ENCODE measurements at places on chromosomes 3 and 15.

DNA sequence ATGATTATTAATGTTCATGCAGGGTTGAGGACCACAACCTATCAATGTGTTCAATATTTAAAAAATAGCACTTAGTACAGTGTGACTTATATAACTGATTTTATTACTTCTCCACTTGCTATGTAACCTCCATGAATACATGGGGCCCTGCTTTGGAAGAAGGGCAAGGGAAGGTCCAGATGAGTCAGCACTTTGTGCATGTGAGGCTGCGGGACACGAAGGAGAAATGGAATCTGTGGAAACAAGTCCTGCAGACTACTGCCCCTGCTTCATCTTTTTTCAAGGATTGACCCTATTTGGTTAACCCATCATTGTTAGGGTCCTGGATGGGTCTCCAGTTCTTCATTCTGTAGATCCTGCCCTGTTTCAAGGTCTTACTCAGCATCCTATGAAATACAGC, 1.6 kb downstream of the NXPE3 start:
- DNase-seq = no peak

GRCh38 chr3:129574206-129574605, 31.2 kb downstream of the H1-8 start:
- DNase-seq = no peak

DNA sequence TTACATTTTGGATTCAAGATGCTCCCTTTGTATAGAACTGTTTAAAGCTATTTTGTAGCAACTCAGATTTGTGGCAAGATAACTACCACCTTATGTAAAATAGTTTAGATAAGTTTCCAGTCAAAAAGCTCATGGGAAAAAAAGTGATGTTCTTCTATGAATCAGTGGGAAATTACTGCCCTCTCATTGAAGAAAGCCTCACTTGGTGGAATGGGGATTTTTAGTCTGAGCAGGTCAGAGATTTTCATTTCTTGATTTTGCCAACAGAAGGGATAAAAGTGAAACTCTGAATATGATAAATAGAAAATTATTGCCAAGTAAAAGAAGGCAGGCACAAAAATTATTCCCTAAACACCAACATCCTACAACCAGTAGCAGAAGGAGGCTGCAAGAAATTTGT, 25.8 kb upstream of the CSTA start:
- DNase-seq = peak; percentile 31

- DNase-seq = no peak
Measured at GRCh38 chr3:185728630-185729336, 96.1 kb downstream of the IGF2BP2 start.

GRCh38 chr3:157498371-157498770, 4.8 kb downstream of the VEPH1 start:
- no peak for DNase-seq

GRCh38 chr3:79380581-79380980, 387.2 kb downstream of the ROBO1 start:
- no peak for DNase-seq

DNA sequence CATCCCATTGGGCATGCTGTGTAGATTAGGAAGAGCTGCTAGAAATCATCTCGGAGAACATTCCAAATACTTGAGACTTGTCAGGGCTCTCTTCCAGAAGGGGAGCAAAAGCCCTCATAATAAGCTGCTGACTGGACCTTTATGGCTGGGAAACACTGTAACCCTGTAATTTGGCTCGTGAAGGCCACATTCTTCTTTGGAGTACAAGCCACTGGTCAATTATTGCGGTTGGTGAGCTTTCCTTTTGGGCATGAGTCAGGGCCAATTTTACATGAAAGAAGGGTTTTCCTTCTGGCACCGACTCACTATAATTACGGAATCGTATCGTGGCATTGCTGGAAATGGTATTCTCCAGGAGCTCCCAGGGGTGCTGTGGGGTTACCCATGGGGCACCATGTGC, 434.5 kb upstream of the RGMA start:
- DNase-seq = no peak

- no peak for DNase-seq
Measured at GRCh38 chr3:183485585-183485984, 57.2 kb upstream of the MCF2L2 start.

DNA sequence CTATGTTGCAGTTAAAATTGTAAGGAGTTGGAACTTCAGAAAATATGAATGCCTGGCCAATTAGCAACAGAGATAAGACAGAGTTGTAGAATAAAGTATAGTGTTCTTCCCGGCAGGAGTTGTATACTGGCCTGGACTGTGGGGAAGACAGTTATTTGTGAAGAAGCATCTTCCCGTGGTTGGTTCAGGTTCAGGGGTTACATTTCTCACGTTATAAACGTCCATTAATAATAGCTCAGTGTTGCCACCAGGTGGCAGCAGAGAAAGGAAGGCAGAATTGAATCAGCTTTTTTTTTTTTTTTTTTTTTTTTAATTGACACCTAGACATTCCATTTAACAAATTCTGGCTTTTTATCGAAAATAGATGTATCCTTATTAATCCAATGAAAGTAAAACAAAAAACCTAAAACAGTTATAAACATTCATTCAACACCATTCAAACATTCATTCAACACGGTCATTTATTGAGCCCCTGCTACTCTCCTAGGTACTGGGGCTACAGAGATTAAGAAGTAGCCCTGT, 66.4 kb upstream of the NR2E3 start:
- peak; percentile 69 for DNase-seq

DNA sequence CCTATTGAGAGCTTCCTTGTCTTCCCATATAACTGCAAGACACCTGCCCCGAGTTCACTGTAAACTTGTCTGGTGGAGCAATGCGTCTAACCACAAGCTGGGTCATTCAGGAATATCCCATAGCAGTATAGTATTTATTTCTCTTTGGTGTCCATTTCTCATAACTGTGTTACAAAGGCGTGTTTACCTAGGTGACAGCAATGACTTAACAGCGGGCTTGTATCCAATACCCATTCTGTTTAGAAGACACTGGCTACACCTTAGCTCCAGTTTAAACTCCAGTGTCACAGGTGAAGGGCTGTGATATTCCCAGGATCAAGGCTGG, 24.3 kb downstream of the ATP10A start:
- no peak for DNase-seq

Measured in activated CD4-positive, alpha-beta T cell treated with anti-CD3 and anti-CD28 coated beads, Interleukin-10, Interleukin-2, amounts not matched to agents 100 ng/mL and 50 ng/mL, durations not matched to agents 16 hours and 8 hours (primary cell).